ENCODE measurements at places on chromosomes 2 and 18. TPM values are rescaled to one million over a fixed set of nuclear protein-coding genes. Genes with fewer than 3 reads are reported as not detected.

The MBOAT2 gene
- 14.8 TPM for total RNA-seq

The FAHD2B gene
- total RNA-seq = 11.2 TPM

The CYP27A1 gene
- 0.32 TPM for total RNA-seq

The ARHGAP15 gene
- not detected for total RNA-seq

Measured in mammary epithelial cell (primary cell).